ENCODE measurements at places on chromosomes 12 and 14.

- no peak for DNase-seq
Measured at GRCh38 chr14:56059054-56059453, 59.2 kb upstream of the PELI2 start.

DNA sequence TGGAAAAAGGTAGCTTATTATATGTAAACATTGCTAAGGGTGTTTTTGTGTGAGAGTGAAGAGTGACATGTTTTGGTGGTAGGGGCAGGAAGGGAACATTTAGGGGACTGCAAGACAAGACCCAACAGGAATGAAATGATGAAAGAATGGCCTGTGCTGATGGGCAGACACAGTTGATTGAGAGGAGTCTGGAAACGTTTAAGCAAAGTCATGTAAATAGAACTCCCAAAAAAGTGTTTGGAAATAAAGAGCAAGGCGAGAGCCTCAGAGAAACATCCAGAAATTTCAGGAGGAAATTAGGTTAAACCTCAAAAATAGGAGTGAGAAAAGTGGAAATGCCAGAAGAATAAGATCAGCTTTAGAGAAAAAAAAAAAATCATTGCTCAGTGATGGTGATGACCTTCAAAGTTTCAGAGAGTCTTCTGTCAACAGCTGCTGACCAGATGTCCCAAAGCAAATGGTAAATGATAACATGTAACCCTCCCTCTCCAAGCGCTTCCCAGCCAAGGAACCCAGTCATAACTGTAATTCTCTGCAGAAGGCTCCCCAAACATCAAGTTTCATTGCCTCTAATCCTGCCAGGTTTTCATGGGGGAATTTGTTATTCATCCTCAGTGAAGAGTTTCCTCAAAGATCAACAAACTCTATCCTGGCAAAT, 223.2 kb upstream of the FAR2 start:
- no peak for DNase-seq

DNA sequence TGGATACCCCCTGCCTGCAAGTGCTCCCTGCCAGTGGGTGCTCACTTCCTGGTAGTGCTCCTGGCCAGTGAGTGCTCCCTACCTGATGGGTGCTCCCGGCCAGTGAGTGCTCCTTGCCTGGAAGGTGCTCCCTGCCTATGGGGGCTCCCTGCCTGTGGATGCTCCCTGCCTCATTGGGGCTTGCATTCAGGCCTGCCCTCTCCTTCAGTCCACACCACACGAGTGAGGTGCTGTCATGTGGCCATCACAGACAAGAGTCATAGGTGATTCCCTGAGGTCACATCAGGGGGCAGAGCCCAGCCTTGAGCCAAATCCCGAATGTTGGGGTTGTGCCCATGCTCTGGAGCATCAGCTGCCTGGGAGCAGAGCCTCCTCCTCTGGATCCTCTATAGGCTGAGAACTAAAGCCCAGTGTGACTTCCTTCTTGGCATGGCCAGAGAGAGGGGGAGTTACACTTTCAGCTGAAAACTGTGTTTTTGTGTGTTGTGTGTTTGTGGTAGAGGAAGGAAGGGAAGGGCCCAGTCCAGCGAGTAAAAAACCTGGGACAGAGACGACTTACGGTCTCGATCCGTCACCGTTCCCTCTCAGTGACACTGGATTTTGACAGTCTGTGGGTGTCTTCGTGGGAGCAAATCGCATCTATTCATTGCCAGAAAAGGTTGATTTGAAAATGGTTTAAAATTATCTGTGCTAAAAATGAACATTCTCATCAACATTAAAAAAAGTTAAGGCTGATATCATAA, 136.0 kb downstream of the ADGRD1 start:
- peak; percentile 3 for DNase-seq

DNA sequence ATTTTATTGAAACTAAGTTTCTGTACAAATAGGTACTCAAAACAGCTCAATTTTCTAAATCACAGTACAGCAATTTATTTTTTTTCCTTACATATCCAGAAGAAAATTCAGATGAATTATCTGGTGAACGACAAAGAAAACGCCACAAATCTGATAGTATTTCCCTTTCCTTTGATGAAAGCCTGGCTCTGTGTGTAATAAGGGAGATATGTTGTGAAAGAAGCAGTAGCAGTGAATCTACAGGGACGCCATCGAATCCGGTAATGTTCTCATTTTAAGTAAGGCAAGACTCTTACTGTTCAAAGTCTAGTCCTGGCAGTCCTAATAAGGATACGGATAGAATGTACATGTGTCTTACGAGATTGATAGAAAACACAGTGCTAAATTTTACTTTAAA, 20.7 kb downstream of the MDM2 start:
- no peak for DNase-seq

- no peak for DNase-seq
Measured at GRCh38 chr12:110684312-110684836, 4.5 kb downstream of the HVCN1 start.

- no peak for DNase-seq
Measured at GRCh38 chr14:93732524-93732923, 55.8 kb downstream of the PRIMA1 start.

- peak; percentile 22 for DNase-seq
Measured at GRCh38 chr14:30621354-30621939, 672 bp upstream of the SCFD1 start.

DNA sequence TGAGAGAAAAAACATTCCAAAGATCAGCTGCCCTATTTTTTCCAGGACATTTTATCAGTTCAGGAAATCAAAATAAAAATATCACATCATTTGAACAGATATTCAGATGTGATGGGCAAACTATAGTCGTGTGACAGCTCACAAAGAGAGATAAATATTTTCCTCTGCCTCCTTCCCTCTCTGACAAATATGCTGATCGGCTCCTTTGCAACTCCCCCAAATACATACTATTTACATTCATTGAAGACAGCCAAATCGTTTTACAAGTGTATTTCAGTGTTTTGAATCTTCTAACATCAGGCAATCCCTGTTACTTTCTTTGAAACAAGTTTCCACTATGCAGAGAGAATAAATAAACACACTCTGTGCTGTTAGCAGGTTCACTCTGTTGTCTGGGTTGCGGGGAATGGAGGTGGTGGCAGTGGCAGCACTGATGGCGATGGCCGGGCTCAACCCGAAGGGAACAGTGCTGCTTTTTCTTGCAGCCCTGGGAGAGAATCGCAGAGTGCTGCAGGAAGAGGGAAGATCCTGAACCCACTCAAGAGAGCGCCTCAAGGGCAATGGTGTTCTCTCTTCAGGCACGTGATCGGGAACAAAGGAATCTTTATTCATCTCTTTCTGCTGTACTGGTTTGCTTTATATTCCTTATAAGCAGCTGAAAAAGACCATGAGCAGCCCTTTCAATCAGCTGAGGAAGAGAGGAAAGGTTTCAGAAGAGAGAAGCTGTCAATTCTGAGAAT, 142.5 kb downstream of the PHLDA1 start:
- DNase-seq, result no peak

GRCh38 chr12:638953-639557, 24.2 kb downstream of the NINJ2 start:
- DNase-seq, result no peak

GRCh38 chr14:100738704-100739131, 12.0 kb downstream of the DLK1 start:
- DNase-seq, result no peak

GRCh38 chr12:127677537-127678131, 589.3 kb upstream of the TMEM132C start:
- DNase-seq, result peak; percentile 74

- DNase-seq, result no peak
Measured at GRCh38 chr14:25048170-25049016, 1.6 kb downstream of the STXBP6 start.

DNA sequence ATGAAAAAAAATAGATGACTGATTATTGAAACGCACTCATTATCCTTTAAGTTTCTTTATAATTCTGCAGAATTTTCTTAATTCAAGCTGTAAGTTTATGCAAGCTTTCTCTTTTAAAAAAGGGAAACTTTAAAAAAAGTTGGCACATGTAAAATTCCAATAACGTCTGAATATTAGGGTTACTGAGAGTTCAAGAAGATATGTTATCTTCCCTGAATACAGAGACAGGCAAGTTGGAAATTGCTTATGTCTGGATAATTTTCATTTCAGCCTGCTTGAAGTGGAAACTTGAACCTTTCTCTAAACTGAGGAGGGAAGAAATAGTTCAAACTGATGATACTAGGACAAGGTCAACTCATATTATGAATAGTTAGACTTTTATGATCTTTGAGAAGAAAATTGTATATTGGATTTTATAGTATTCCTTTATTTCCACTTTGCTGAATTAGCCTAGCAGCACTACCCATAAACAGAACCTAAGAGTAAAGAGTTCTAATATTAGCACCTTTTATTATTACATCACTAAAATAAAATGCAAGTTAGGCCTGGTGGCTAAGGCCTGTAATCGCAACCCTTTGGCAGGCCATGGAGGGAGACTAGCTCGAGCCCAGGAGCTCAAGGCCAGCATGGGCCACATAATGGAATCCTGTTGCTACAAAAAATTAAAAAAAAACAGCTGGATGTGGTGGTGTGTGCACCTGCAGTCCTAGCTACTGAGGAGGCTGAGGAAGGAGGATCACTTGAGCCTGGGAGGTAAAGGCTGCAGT, 288.0 kb downstream of the TRHDE start:
- DNase-seq, result no peak

DNA sequence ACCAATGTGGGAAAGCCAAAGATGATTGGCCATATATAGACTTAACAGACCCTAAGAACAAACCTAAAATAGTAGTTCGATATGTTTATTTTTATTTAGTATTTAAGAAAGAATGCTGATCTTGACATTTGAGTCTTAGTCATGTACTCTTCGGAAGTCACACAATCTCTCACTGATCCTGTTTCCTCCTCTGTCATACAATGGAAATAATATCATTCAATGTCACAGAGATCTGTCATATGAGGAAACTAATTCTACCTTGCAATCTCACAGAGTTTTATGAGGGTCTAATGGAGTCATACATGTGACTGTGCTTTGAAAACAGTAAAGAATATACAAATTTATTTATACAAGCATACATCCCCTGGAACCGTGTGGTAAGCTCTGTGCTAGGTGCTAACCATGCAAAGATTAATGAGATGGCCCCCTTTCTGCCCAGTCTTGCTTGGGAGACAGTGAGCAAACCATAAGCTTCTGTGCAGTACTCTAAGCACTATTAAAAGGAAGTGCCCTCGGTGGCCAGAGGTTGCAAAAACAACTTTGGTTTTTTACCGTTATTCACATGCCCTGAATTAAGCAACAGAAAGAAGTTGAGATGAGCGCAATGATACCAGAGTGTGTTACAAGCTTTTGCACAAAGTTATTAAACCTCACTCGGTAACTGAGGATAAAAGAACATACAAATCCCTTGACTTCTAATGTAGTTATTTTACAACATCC, 1.7 kb upstream of the LIN7A start:
- DNase-seq, result no peak

GRCh38 chr14:24211311-24211710, 2.0 kb downstream of the CHMP4A start:
- no peak for DNase-seq

- DNase-seq, result no peak
Measured at GRCh38 chr14:49550286-49551184, 35.6 kb downstream of the RPS29 start.
